ENCODE measurements at places on chromosomes 2 and 18.

GRCh38 chr2:105287692-105288091 lies 41.8 kb downstream of the TGFBRAP1 start:
- DNase-seq = no peak

DNA sequence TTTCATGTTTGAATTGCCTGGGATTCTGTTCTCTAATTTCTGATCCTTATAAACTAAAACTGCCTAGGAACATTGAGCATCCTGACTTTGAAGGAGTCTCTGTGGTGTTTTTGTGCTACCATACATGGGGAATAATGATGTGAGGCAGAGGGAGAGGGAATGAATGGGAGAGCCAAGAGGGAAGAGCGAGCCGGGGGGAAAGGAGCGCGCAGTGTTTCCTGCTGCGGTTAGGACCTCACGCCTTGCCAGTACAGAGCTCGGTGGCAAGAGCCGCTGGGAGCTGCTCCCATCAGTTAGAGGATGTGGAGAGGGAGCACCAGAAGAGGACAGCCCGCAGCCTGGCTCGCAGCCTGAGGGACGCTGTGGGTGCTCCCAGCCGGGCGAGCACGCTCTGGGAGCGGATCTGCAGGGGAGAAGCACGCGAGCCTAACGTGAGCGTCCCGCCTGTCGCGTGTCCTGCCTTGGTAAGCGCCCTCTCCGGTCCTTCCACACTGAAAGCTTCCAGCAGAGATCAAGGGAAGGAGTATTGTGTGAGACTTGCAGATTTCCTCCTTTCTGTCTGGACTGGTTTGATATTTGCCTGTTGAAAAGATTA lies 114.7 kb downstream of the FAM210A start:
- no peak for DNase-seq

DNA sequence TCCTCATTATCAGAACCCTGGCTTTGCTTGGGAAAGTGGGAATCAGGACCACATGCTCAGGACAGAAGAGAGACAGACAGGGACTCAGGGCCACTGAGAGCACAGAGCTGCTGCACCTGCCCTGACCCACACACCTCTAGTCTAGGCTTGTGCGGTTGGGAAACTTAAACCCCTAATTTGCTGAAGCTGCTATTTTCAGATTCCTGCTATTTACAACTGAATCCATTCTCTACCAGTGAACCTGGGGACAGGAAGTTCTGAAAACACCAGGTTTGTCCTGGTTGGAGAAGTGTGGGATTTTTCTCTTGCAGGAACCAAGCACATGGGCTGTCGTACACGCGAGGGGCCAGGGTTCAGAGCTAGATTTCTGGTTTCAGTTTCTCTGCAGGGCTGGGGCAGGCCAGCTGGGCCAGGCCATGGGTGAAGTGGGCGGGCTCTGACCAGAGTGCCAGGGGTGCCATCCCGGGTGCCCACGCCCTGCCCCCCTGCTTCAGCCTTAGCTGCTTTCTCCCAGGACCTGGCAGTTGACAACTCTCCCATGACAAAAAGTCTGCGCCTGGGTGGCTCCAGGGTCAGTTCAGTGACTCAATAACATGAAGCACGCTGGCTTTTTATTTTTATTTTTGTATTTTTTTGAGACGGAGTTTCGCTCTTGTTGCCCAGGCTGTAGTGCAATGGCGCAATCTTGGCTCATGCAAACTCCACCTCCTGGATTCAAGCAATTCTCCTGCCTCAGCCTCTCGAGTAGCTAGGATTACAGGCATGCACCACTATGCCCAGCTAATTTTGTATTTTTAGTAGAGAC lies 51.3 kb upstream of the SLC1A4 start:
- DNase-seq = no peak

GRCh38 chr2:44980751-44981713 lies 28.2 kb downstream of the SIX2 start:
- DNase-seq = peak; percentile 82

DNA sequence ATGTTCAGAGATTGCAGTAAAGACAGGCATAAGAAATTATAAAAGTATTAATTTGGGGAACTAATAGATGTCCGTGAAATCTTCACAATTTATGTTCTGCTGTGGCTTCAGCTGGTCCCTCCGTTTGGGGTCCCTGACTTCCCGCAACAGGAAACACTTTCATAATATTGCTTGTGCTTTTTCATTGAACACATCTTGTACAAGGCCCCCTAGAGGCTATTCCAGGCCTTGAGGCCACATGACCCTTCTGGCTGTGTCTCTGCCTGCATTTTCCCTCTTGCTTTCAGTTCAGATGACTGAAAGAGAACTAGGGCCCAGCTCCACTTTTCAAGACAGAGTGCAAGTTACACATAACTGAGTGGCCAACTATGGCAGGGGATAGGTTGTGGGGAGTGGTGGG lies 164.1 kb downstream of the TMEM247 start:
- no peak for DNase-seq

GRCh38 chr18:52370841-52371240 lies 30.8 kb downstream of the DCC start:
- DNase-seq = no peak

DNA sequence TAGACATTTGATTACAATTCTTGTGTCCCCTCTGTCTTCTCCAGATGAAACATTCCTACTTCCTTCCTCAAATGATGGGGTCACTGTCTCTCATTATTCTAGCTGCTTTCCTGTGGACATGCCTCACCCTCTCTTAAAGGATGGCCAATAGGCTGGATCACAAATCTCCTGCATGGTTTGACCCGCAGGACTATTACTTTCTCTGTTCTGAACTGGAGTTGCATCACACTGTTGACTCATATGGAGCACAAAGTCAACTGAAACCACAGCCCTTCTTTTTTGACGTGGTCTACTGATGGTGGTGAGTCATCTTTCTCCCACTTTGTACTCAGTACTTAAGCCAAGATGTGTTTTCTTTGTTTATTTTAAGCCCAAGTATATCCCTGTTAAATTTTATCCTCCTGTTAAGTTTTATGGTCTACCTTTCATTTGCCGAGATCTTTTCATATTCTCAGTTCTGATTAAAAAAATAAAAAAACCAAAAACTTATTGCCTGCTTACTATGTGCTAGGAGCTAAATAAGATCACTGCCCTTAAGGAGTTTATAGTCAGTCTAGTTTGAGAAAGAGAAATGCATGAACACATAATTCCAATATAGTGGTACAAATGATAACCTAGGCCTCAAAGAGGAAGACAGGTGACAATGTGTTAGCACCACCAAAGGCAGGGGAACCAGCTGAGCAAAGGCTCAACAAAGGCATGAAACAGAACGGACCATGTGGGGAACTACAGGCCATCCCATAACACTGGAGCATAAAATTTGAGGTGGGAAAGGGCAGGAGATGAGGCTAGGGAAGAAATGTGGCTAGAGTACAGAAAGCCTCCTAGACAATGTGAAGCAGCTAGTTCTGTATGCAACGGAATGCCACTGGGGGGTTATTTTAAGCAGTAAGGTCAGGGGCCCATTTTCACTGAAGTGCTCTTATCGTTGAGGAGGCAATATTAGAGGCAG lies 67.6 kb upstream of the ZFP36L2 start:
- DNase-seq = no peak

GRCh38 chr2:156448766-156449165 lies 12.6 kb downstream of the GPD2 start:
- no peak for DNase-seq

GRCh38 chr2:96739076-96739632 lies 710 bp downstream of the LMAN2L start:
- DNase-seq = no peak

GRCh38 chr2:241082341-241083090 lies 19.6 kb downstream of the MTERF4 start:
- no peak for DNase-seq

- DNase-seq = no peak
These were observed at the start of gene KYNU for GRCh38 chr2:142877216-142877838. Gene KYNU, plus strand, starts transcription at chr2:142877664. Its CDS starts 7,704 bp downstream, at chr2:142885368.

DNA sequence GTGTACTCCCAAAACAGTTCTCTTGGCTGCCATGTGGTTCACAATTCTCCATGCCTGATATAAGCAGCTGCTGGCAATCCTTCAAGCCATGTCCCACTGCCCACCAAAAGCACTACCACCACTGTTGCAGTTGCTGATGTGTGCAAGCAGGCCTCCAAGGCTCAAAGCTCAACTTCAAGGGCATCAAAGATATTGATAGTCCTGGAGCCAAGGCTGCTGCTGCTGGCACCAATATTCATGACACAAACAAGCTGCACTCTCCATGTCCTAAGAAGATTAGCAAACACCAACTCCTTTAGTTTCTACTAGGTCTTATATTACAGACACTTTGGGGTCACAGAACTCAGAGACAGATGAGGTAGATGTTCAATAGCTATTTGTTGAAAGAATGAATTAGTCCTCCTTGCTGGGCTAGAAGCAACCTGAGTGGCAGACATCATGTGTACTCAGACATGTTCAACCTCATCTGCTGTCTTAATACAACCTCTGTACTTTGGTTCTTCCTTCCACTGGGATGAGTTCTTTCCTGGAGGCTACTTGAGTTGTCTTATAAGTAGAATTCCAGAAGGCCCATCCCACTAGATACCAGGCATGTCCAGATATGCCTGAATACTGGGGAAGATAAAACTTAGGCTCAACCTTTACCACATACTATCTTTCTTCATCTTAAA lies 104.5 kb upstream of the UGP2 start:
- no peak for DNase-seq

DNA sequence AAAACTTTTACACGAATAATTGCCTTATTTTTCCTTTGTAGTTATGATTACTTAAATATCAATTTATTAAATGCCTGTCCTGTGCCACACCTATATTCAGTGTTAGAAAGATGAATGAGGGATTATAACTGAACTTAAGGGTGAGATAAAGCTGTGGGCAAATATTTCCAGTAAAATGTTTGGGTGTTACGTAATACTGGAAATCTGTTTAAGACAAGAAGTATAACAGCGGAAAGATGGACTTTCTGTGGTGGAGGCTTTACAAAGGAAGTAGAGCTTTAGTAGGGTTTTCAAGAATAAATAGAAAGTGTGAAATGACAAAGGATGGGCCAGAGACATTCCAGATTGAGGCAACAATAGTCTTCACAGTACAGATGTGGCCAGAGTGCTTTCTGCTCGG lies 927.0 kb downstream of the DPP10 start:
- no peak for DNase-seq

- no peak for DNase-seq
These were observed 274.6 kb downstream of the CDH20 start for GRCh38 chr18:61607867-61608266.

DNA sequence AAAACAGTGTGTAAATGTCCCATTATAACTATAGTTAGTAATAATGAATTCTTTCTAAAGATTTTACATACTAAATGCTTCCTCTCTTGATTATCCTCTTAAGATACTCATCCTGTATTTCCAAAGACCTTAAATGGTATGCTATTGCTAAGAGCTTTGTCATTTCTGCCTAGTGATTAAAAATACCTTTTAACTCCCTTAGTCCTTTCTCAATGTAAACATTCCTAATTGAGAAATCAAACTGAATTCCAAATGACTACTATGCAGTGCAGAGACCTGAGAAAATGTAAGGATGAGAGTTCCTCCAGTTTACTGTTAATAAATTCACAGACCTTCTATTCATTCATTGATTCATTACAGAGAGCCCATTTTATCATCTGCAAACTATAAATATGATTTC lies 86.9 kb downstream of the SOS1 start:
- DNase-seq = no peak

DNA sequence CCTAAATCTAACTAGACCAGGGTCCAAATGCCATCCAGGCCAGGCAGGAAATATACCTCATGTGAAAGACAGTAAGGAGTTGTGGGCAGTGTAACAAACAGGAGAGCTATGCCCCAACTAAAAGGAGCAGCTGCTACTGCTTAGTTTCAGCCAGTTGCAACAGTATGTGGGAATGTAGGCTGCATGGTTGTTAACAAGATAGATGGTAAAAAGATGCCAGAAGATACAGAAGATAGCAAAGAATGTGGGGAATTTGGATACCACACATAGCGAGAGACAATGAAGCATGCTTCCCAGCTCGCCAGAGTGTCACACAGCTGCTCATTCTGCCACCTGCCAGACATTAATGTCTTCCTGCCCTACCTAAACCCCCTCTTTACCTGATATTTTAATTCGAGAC lies 39.4 kb upstream of the CYBRD1 start:
- DNase-seq = no peak

DNA sequence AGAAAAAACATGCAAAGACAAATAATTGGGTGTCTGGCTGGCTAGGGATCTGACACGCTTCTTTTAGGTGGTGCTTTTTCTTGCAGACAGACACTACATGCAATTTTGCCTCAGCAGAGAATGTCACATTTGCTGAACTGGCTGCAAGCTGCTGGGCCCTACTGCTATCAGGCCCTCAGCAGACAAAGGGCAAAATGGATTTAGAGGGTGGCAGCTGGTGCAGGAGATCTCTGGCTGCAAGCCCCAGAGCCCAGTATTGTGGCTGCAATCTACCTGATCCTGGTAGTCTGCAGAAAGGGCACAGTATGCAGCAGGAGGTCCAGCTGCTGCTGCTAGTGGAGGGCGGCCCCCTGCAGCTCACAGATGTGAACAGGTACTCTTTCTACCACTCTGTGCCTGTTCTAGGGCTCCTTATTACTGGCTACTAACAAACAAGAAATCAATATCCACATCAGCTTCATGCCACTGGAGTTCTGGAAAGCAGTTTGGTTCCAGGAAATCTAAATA lies 796.7 kb upstream of the CELF4 start:
- DNase-seq = no peak

- DNase-seq = no peak
These were observed 1.5 kb downstream of the LOXL3 start for GRCh38 chr2:74551942-74552913.

DNA sequence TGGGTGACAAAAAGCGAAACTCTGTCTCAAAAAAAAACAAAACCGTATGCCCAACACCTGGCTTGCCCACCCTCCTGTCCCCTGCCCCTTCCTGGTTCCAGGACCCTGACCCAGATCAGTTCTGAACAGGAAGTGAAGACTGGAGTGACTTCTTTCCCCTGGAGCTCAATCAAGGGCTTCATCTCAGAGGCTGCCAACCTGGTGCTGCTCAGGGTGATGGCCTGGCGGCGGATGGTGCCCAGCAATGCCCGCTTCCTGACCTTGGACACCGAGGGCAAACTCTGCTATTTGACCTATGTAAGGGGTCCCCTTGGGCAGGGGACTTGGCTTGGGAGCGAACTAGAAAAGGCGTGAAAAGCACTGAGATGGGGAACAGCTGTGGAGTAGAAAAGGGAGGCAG lies 5.9 kb downstream of the CATIP start:
- no peak for DNase-seq

All from NCI-H1105 treated with DMSO at 0.1 percent for 48 hours (cell line).